Lung (tissue), 17 donors: ENCODE measurements at places on chromosomes 16 and 17.

DNA sequence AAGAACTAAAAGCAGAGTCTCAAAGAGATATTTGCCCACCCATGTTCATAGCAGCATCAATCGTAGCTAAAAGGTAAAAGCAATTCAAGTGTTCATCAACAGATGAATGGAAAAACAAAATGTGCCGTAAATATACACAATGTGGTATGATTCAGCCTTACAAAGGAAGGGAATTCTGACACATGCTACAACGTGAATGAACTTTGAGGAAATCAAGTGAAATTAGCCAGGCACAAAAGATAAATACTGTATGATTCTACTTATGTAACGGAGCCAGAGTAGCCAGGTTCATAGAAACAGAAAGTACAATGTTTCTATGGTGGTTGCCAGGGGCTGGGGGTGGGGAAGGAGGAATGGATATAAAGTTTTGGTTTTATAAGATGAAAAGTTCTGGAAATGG lies 57.8 kb upstream of the IL34 start:
- DNase-seq = no peak

- DNase-seq = no peak
These were observed 163.3 kb downstream of the HS3ST4 start for GRCh38 chr16:25855063-25855462.

- DNase-seq = no peak
These were observed at the start of gene ZNF385C for GRCh38 chr17:42097691-42098631. TSS of gene ZNF385C (minus strand) at chr17:42098473. CDS start at chr17:42063056, 35,417 bp downstream.

- no peak for DNase-seq
These were observed 265.3 kb downstream of the SEC14L1 start for GRCh38 chr17:77405867-77406732.

- no peak for DNase-seq
These were observed 38.0 kb downstream of the HEATR3 start for GRCh38 chr16:50103764-50104163.

- DNase-seq = peak; percentile 62
These were observed 38.4 kb downstream of the SOX9 start for GRCh38 chr17:72158895-72159885.

GRCh38 chr16:22193063-22193411 lies 13.0 kb upstream of the EEF2K start:
- no peak for DNase-seq

- DNase-seq = no peak
These were observed 56.9 kb downstream of the MSI2 start for GRCh38 chr17:57313097-57313835.

GRCh38 chr16:9148374-9149015 lies 57.1 kb downstream of the HAPSTR1 start:
- no peak for DNase-seq

DNA sequence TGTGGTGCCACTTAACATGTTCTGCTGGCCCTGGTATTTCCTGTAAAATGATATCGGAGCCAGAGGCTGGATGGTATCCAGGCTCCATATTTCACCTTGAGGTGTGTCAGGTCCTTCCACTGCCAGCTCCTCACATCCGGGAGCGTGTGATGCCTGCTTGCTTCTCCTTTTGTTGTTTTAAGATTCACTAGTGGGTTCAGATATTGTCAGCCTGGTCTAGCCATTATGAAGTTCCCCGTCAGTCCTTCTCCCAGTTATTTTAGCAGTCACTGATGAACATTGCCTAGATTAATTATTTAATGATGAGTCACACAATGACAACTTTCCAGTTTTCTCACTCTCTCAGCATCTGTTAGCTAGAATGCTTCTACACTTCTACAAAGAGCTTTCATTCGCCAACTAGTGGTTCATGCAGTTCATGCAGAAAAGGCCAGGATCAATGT lies 11.3 kb downstream of the DNAAF1 start:
- DNase-seq = no peak

DNA sequence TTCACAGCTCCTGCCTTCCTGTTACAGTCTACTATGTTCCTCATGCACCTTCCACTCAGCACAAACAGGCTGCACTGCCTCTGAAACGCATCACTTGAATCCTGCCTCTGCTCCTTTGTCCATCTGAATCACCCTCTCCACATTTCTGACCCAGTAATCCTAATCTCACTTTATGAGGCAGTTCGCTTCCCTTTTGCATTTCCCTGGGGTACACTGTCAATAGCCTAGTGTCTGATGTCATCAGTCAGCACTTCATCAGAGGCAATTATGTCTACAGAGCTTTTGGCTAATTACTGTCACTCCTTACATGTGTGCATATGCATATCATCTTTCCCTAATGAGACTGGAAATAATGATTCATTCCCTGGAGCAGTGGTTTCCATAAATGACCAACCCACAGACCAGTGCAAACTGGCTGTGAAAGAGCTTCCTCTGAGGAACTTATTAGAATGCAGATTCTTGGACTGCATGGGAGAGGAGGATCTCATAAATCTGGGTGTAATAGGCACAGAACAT lies 23.6 kb downstream of the CA4 start:
- no peak for DNase-seq

DNA sequence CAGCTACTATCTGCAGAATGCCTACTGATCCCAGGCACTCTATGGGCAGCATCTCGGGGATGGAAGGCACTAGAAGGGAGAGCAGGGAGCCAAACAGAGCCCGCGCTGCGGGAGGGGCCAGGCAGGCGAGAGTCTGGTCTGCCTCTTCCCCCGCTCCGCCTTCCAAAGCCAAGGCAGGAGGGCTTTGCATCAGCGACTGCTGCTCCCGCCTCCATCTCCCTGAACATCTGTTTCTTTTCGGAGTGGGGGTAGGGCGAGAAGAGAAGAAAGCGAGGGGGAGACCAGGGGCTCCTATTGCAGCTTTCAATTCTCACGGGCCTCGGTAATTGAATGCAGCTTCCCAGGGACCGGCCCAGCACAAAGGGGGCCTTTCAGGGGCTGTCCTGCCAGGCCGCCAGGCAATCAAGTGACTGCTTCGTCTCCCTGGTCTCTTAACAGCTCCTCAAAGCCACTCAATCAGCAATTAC lies 31.4 kb upstream of the CDC42EP4 start:
- DNase-seq = peak; percentile 99

- peak; percentile 95 for DNase-seq
These were observed at the start of gene FKBP10 for GRCh38 chr17:41812381-41813151. TSS of gene FKBP10 (plus strand) at chr17:41813004. CDS start at chr17:41813035, 31 bp downstream.

- peak; percentile 76 for DNase-seq
These were observed 48.2 kb upstream of the MEIOC start for GRCh38 chr17:44607836-44608690.

GRCh38 chr17:52160136-52160567 lies 1.6 kb upstream of the CA10 start:
- no peak for DNase-seq

DNA sequence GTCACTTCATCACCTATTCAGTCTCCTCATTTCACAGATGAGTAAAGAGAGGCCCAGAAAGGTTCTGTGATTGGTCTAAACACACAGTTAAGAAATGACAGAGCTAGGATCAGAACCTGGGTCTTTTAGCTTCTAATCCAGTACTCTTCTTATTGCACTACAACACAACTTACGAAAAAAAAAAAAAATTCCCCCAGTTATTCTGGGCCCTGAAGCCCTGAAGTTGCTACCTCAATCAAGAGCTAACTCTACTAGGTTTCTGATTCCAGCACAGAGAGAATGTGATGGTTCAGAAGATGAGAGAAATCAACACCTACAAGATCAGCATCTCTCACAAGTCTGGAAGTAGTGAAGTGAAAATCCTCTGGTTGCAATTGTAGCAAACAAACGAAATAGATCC lies 37.3 kb downstream of the GRB7 start:
- no peak for DNase-seq

GRCh38 chr17:78390241-78391050 lies 12.0 kb downstream of the PGS1 start:
- DNase-seq = no peak

DNA sequence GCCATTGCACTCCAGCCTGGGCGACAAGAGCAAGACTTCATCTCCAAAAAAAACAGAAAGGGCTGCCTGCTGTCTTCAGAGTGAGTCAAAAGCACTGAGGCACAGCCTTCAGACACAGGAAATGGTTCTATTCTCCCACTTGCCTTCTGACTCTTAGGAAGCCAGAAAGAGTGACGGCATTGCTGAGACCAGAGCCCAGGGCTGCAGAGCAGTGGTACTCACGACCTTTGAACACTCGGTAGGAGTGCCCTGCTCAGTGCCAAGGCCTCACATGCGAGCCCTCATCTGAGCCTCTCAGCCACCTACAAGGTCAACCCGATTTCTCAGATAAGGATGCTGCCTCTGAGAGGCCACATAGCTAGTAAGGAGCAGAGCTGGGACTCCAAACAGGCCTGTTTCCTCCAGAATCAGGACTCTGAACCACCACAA lies 3.5 kb upstream of the ITGAE start:
- no peak for DNase-seq

- DNase-seq = peak; percentile 80
These were observed 20.0 kb downstream of the ST6GALNAC1 start for GRCh38 chr17:76623271-76624146.

- no peak for DNase-seq
These were observed 443.2 kb downstream of the XYLT1 start for GRCh38 chr16:17027488-17028129.

GRCh38 chr16:52555572-52555971 lies 8.6 kb upstream of the TOX3 start:
- no peak for DNase-seq

- no peak for DNase-seq
These were observed 57.5 kb downstream of the METRNL start for GRCh38 chr17:83136931-83137330.
